Activated B cell treated with CpG ODN at 0.5 μM for 24 hours (primary cell): ENCODE measurements at places on chromosomes 2 and 18.
A peak's percentile ranks its signal among the peaks of the same experiment; 100 is the strongest.

- H3K4me1 ChIP-seq, result no peaks in the 10 kb centered on the region
- H3K4me3 ChIP-seq, result no peak overlapping the region
- H3K27ac ChIP-seq, result no peak overlapping the region
- no peaks in the 10 kb centered on the region for H3K36me3 ChIP-seq
- peaks cover 5% of the 10 kb centered on the region for H3K27me3 ChIP-seq
These were observed 58.9 kb downstream of the TXNL1 start for GRCh38 chr18:56579451-56579850.

GRCh38 chr2:98445177-98445682 lies 572 bp downstream of the INPP4A start:
- DNase-seq, result no peak
- no peaks in the 10 kb centered on the region for H3K27me3 ChIP-seq
- peak overlapping the region; percentile 82 for H3K27ac ChIP-seq
- H3K4me3 ChIP-seq, result peak overlapping the region; percentile 90
- peaks cover 3% of the 10 kb centered on the region for H3K36me3 ChIP-seq
- H3K4me1 ChIP-seq, result peaks cover 23% of the 10 kb centered on the region

DNA sequence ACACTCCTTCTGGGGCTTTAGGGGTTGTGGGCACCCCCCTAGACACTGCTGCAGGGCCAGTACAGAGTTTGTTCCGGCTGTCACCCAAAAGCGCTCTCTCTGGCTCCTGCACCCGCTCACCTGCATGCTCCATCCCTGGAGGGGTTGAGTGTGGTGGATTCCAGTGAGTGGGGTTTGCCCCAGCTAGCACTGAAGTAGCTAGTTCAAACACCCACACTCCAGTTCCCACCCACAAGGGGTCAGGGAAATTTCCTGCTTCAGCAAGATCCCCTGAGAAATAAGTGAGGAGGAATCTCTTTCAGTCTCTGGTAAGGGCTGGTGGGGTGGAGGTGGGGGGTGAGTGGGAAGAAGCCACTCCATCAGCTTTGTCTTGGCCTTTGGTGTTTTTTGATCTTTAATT lies 73.6 kb downstream of the TMEM17 start:
- H3K4me3 ChIP-seq, result no peak overlapping the region
- H3K27me3 ChIP-seq, result no peaks in the 10 kb centered on the region
- no peak overlapping the region for H3K27ac ChIP-seq

GRCh38 chr2:18750672-18751554 lies 161.5 kb upstream of the NT5C1B start:
- DNase-seq, result no peak
- H3K36me3 ChIP-seq, result no peaks in the 10 kb centered on the region
- no peak overlapping the region for H3K27ac ChIP-seq
- no peaks in the 10 kb centered on the region for H3K4me1 ChIP-seq
- no peak overlapping the region for H3K4me3 ChIP-seq
- no peaks in the 10 kb centered on the region for H3K27me3 ChIP-seq

GRCh38 chr2:168343586-168343985 lies 96.2 kb upstream of the STK39 start:
- no peak overlapping the region for H3K27ac ChIP-seq
- peaks cover 7% of the 10 kb centered on the region for H3K27me3 ChIP-seq

DNA sequence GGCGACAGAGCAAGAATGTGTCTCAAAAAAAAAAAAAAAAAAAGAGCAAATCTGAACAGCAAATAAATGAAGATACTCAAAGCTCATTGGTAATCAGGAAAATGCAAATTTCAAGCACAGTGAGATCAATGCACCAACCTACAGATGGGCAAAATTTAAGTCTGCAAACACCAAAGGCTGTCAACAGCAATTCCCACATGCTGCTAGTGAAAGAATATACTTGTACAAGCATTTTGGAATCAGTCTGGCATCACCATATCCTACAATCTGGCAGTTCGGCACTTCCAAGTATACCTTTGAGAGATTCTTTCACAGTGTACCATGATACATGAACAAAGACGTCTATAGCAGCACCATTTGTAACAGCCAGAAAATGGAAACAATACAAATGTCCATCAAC lies 4.1 kb downstream of the HDHD2 start:
- peaks cover 20% of the 10 kb centered on the region for H3K36me3 ChIP-seq
- H3K4me3 ChIP-seq, result no peak overlapping the region
- H3K27ac ChIP-seq, result no peak overlapping the region
- peaks cover 28% of the 10 kb centered on the region for H3K4me1 ChIP-seq
- DNase-seq, result no peak

- H3K4me1 ChIP-seq, result peaks cover 46% of the 10 kb centered on the region
- no peak for DNase-seq
- H3K27ac ChIP-seq, result no peak overlapping the region
- H3K4me3 ChIP-seq, result peak overlapping the region; percentile 25
- H3K36me3 ChIP-seq, result no peaks in the 10 kb centered on the region
These were observed 36.6 kb downstream of the SPRED2 start for GRCh38 chr2:65395621-65396347.

- H3K36me3 ChIP-seq, result peaks cover 75% of the 10 kb centered on the region
- H3K27me3 ChIP-seq, result no peaks in the 10 kb centered on the region
- H3K27ac ChIP-seq, result no peak overlapping the region
- no peak overlapping the region for H3K4me3 ChIP-seq
- DNase-seq, result no peak
- no peaks in the 10 kb centered on the region for H3K4me1 ChIP-seq
These were observed 21.6 kb upstream of the SCLY start for GRCh38 chr2:238039151-238039550.

DNA sequence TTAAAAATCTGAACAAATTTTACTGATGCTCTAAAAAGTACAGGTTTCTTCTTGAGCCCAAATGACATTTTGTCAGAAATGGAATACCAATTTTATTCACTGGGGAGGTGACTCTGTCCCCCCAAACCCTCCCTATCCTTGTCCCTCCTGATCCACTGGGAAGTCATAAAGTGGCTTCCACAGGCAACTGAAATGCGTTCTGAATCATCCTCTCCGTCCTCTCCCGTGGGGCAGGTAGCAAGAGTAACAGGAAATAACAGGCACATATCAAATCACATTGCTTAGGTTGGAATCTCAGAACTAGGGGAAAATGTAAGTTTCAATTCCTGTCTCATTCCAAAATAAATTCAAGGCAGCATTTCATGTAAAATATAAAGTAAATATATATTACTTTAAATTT lies 44.5 kb downstream of the MYL12B start:
- H3K27ac ChIP-seq, result no peak overlapping the region
- peaks cover 3% of the 10 kb centered on the region for H3K27me3 ChIP-seq
- no peaks in the 10 kb centered on the region for H3K4me1 ChIP-seq
- no peaks in the 10 kb centered on the region for H3K36me3 ChIP-seq
- H3K4me3 ChIP-seq, result no peak overlapping the region

DNA sequence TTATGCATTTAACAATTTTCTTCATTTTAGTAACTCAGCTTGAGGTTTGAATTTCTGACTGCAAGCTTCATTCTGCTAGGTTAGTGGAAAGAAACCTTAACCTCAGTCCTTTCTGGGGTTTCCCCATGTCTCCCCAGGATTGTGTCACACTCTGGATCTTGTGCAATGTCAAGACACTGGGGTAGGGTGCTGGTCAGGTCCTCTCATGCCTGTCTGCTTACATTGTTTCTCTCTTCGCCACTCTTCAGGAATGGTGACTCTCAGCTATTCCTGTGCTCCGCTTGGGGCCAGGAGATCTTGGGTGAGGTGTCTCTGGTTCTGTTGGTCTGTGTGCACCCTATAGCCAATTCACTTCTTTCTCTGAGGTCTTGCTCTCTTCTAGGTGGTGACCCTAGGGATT lies 23.9 kb downstream of the CTLA4 start:
- no peaks in the 10 kb centered on the region for H3K4me1 ChIP-seq
- no peak overlapping the region for H3K27ac ChIP-seq
- H3K36me3 ChIP-seq, result no peaks in the 10 kb centered on the region
- H3K4me3 ChIP-seq, result no peak overlapping the region

- no peaks in the 10 kb centered on the region for H3K27me3 ChIP-seq
- no peak overlapping the region for H3K4me3 ChIP-seq
- no peak overlapping the region for H3K27ac ChIP-seq
- H3K4me1 ChIP-seq, result no peaks in the 10 kb centered on the region
- DNase-seq, result no peak
These were observed 112.5 kb upstream of the NFATC1 start for GRCh38 chr18:79283131-79283810.

GRCh38 chr2:28748176-28748575 lies 3.5 kb upstream of the PPP1CB start:
- DNase-seq, result no peak
- no peaks in the 10 kb centered on the region for H3K27me3 ChIP-seq
- peaks cover 33% of the 10 kb centered on the region for H3K4me1 ChIP-seq
- no peak overlapping the region for H3K4me3 ChIP-seq

GRCh38 chr2:38079116-38080052 lies 3.4 kb upstream of the CYP1B1 start:
- H3K4me1 ChIP-seq, result peaks cover 18% of the 10 kb centered on the region
- peaks cover 48% of the 10 kb centered on the region for H3K27me3 ChIP-seq
- H3K4me3 ChIP-seq, result no peak overlapping the region
- DNase-seq, result no peak
- H3K27ac ChIP-seq, result no peak overlapping the region
- no peaks in the 10 kb centered on the region for H3K36me3 ChIP-seq

DNA sequence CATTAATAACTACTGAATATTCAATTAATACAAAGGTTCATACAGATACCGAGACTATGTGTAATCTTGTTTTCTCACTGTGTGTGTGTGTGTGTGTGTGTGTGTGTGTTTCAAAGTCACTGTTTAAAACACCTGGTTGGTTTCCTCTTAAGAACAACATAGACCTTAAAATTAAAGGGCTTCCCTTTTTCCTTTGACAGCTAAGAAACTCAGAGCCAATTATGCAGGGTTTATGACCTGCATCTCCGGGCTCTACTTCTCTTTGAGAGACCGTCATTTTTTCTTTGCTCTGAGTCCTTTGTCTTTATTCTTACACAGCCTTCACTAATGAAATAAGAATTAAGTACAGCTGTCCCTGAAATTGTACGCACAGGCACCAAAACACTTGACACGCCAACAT lies 145.6 kb downstream of the HDAC4 start:
- no peak for DNase-seq
- peaks cover 7% of the 10 kb centered on the region for H3K36me3 ChIP-seq
- peaks cover 19% of the 10 kb centered on the region for H3K27me3 ChIP-seq
- no peak overlapping the region for H3K4me3 ChIP-seq

DNA sequence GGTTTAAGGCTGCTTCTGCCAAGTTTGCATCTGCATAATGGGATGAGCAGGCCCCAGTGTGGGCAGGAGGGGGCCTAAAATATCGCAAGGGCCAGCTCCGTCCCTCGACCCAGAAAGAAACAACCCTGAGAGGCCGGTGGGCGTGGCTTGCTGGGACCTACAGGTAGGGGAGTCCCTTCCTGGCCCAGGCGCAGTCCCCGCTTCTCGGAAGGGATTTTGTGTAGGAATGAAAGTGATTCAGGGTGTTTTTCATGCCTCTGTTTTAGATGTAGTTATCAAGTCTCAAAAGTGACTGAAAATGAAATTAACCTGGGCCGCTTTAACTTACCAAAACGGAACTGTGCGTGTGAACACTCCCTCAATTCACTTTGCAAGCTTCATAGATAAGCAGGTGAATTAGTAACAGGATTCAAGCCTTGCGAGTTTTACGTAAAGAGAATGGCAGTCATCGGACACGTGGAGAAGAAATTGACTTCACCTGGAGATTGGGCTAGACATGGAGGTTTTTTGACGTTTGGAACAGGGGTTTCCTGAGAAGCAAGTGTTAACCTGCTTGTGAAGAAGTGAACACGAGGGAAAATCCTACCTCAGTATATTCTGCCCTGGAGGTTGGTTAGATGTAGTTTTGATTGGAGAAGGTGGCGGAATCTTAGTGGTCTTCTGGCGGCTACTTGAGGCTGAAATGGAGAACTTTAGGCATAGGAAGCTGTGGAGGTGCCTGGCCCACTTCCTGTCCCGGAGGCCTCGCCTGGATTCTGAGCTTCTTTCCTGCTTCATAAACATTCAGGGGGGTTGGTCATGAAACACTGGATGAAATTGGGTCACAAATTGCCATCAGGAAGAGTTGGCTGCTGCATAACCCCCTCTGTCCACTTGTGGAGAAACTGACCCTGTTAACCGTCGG lies 1.7 kb downstream of the NCK2 start:
- peaks cover 80% of the 10 kb centered on the region for H3K4me1 ChIP-seq
- H3K36me3 ChIP-seq, result peaks cover 46% of the 10 kb centered on the region
- H3K27ac ChIP-seq, result peak overlapping the region; percentile 96
- peak overlapping the region; percentile 90 for H3K4me3 ChIP-seq
- DNase-seq, result peak; percentile 58
- no peaks in the 10 kb centered on the region for H3K27me3 ChIP-seq

- peaks cover 82% of the 10 kb centered on the region for H3K4me1 ChIP-seq
- peak overlapping the region; percentile 75 for H3K4me3 ChIP-seq
- H3K36me3 ChIP-seq, result peaks cover 28% of the 10 kb centered on the region
- no peak for DNase-seq
These were observed 17.2 kb downstream of the SESTD1 start for GRCh38 chr2:179247318-179248023.

GRCh38 chr2:69436596-69436937 lies 668 bp downstream of the NFU1 start:
- peak overlapping the region; percentile 93 for H3K27ac ChIP-seq
- peak overlapping the region; percentile 96 for H3K4me3 ChIP-seq
- peaks cover 7% of the 10 kb centered on the region for H3K36me3 ChIP-seq

GRCh38 chr2:85398426-85399182 lies 11.6 kb downstream of the CAPG start:
- H3K4me1 ChIP-seq, result peaks cover 24% of the 10 kb centered on the region
- DNase-seq, result no peak
- peaks cover 82% of the 10 kb centered on the region for H3K36me3 ChIP-seq
- H3K27me3 ChIP-seq, result no peaks in the 10 kb centered on the region
- no peak overlapping the region for H3K4me3 ChIP-seq

GRCh38 chr2:68352651-68353391 lies 12.3 kb upstream of the PLEK start:
- no peaks in the 10 kb centered on the region for H3K36me3 ChIP-seq
- H3K4me3 ChIP-seq, result no peak overlapping the region
- DNase-seq, result no peak
- H3K4me1 ChIP-seq, result peaks cover 4% of the 10 kb centered on the region

- H3K4me1 ChIP-seq, result no peaks in the 10 kb centered on the region
- no peak overlapping the region for H3K27ac ChIP-seq
- H3K36me3 ChIP-seq, result no peaks in the 10 kb centered on the region
- no peak overlapping the region for H3K4me3 ChIP-seq
These were observed 813.2 kb downstream of the RNF144A start for GRCh38 chr2:7730449-7730848.

GRCh38 chr2:30372826-30373225 lies 74.2 kb upstream of the LCLAT1 start:
- no peaks in the 10 kb centered on the region for H3K36me3 ChIP-seq
- no peaks in the 10 kb centered on the region for H3K27me3 ChIP-seq
- H3K4me3 ChIP-seq, result no peak overlapping the region
- peaks cover 26% of the 10 kb centered on the region for H3K4me1 ChIP-seq
- no peak for DNase-seq

GRCh38 chr2:174965992-174966744 lies 39.0 kb downstream of the CHN1 start:
- no peak overlapping the region for H3K4me3 ChIP-seq
- DNase-seq, result no peak
- no peaks in the 10 kb centered on the region for H3K4me1 ChIP-seq
- H3K27ac ChIP-seq, result no peak overlapping the region

GRCh38 chr18:25229920-25230319 lies 122.0 kb downstream of the ZNF521 start:
- no peak overlapping the region for H3K27ac ChIP-seq
- H3K4me1 ChIP-seq, result no peaks in the 10 kb centered on the region
- DNase-seq, result no peak
- H3K36me3 ChIP-seq, result no peaks in the 10 kb centered on the region
- H3K27me3 ChIP-seq, result peaks cover 5% of the 10 kb centered on the region
